ENCODE measurements at places on chromosomes 12 and 14.

DNA sequence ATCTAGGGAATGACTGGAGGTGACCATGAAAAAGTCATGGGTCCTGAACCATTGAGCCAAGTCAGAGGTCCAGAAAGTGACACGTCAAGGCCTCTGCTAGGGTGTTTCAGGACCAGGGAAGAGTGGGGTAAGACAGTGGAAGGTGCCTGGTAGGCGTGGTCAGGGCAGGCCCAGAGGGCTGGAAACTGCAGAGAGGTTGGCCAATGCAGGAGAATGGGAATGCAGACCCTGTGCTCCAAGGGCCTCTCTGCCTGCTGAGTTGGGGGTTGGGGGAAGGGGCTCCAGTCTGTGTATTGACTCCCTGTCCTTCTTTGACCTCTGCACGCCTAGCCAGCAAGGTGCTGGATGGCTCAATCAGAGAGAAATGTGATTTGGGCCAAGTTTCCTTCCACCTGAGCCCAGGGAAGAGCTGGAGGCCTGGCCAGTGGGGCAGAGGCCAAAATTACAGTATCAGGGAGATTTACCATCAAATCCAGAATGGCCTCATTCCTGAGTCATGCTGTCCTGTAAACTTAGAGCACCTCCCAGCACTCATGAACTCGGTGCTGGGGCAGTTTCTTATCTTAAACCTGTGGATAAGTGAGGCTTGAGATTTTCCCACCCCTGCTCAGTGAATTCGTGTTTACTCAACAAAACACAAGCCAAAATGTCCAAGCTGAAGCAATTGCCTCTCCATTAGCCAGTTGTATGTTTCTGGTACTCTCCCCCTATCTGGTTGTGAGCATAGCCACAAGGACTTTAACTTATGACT is 24.4 kb downstream of the IRF2BPL start:
- no peak for DNase-seq

- DNase-seq: no peak
Observed at GRCh38 chr12:111546758-111547383, 52.2 kb downstream of the ATXN2 start.

- DNase-seq: no peak
Observed at GRCh38 chr12:51749986-51750317, 98.6 kb downstream of the FIGNL2 start.

DNA sequence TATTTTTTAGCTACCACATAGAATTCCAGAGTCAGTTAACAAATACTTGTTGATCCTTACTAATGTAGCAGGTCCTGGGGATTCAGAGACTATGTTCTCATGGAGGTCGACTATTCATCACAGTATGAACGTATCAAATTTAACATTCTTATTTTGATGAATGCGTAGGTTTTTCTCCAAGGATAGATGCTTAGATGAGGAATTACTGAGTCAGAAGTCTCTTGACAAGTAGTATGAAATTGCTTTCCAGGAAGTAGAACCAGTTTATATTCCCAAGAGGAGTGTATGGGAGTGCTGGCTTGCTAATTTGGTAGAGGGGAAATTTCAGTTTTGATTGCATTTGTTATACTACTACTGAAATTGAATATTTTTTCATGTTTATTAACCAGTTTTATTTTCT is 42.8 kb upstream of the CRADD start:
- no peak for DNase-seq

DNA sequence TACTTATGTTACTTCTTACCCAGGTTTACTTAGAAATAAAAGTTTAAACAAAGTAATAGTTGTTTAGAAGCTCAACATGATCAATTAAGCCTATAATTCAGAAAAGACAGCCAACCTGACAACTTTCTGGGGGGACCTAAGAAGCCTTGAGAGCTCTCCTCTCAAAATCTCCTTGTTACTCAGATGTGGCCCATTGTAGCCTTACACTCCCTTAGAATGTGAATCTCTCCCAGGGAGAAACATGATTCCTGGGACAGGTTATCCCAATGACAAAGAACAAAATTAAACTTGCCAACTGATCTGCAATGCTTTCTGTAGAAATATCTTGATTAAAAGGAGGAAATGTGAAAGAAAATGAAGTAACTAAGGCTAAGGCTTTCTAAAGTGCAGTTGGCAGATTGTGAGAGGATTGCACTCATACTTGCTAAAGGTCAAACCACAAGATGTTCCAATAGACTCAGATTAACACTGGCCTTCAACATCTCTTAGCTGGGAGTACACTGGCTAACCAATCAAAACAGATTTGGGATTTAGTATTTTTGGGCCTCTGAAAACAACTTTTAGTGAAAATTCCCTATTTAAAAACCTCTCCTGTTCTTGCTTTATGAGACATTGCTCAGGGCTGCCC is 72.3 kb upstream of the TMX1 start:
- no peak for DNase-seq

DNA sequence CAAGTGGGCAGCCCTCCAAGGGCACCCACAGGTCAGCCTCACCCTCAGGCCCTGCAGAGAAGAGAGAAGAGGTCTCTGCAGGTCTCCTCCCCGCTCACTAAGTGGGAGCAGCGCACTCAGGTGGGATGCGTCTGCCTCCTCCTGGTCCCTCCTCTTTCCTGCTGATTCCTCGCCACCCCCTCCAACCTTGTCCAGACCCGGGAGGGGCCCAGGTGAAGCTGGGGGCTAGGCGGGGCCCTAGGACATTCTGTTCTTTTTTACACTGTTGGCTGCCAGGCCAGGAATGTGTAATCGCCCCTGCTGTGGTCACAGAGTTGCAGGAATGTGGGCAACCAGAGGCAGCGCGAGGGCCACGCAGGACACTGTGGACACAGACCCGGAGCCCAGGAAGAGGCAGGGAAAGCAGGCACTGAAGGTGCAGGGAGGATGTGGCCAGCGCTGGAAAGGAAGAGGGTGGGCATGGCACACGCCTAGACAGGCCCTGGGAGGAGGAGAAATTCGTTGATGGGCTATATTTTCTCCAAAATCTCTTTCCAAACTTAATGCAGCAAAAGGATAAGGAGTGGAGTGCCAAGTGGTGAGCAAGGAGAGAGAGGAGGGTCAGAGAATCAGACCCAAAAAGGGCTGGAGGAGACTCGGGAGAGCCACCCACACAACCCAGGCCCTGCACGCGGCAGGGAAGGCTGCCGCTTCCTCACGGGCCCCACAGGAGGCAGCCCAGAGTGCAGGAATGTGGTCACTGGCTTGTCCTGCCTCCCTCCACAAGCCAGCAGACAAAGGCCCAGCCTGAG is 911 bp upstream of the SCNN1A start:
- no peak for DNase-seq

DNA sequence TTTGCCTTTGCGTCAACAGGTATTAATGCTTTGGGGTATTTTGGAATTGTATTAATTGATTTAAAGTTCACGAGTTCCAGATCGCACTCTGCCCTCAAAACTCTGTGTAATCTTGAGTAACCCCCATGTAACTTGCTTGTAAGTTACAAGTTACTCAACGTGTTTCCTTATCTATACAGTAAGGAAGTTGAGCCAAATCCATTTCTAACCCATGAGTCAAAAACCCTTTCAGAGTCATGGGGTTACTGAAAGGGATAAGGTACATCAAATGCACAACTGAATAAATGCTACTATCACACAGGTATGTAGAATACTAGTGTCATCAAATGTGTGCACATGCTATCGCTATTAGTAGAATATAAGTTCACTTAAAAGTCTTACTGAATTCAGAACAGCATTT is 28.6 kb upstream of the ADAMTS20 start:
- no peak for DNase-seq

DNA sequence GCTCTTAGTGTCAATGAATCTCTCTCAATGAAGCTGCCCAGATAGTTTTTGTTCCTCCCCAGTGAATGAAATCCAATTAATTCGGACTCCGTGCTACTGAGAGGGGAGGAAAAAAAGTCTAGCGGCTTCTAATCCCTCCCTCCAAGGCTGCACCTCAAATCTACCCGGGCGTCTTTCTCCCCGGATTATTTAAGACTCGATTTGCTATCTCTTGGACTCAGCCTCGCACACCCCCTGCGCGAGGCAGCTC is 134 bp downstream of the DUSP6 start:
- no peak for DNase-seq

- no peak for DNase-seq
Observed at GRCh38 chr12:90690120-90690519, 264.9 kb downstream of the CCER1 start.

DNA sequence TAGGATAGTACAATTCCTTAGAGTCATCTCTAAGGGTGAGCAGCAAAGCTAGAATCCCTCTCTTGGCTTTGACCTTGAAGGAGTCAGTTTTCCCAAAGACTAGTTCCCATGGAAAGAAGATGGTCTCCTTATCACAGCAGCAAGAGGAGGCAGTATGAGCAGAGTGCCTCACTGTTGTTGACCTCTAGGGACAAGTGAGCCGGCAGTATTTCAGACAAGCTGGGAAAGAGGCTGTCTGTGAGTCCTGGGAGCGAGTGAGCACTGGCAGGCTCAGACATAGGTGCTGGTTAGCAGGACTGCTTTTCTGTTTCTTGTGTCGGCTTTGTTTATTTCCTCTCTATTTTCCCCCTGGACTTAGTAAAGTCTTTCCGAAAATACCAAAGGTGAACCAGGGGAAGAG is 60.7 kb downstream of the NTF3 start:
- DNase-seq: no peak

DNA sequence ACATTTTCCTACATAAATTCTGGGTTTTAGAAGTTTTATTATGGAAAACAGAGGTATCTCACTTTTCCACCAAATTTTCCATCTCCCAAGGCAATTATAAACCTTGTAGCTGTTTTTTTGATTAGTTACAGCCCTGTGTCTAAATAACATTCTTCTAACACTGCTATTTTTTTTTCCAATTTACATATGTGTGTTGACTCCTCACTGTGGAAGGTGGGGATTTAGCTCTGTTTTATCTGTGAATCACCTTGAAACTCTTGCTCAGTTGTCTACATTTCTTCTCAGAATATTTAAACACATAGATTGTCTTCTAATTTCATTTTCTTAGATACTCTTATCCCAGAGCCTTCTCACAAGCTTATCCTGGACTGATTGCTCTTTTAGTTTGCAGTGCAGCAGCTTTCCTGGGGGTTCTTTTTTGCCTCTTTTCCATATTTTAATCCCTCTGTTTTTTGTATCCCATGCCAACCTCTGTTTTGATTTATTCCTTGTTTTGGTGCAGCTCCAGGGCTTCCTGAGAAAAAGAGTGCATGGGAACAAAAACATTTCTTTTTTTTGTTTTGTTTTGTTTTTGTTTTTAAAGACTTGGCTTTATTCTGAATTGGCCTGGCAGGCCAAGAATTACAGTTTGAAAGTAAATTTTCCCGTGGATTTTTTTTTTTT is 36.7 kb downstream of the TBC1D15 start:
- DNase-seq: no peak

DNA sequence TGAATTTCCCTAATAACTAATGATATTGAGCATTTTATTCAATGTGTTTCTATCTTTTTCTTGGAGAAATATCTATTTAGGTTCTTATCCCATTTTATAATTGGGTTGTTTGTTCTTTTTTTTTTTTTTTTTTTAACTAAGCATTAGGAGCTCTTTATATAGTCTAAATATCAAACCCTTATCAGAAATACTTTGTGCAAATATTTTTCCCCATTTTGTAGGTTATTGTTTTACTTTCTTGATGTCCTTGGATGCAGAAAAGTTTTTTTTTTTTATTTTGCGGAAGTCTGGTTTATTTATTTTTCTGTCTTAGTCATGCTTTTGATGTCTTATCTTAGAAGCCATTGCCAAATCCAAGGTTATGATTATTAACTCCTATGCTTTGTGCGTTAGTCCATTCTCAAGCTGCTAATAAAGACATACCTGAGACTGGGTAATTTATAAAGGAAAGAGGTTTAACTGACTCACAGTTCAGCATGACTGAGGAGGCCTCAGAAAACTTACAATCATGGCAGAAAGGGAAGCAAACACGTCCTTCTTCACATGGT is 434.3 kb upstream of the TBX3 start:
- DNase-seq: no peak

DNA sequence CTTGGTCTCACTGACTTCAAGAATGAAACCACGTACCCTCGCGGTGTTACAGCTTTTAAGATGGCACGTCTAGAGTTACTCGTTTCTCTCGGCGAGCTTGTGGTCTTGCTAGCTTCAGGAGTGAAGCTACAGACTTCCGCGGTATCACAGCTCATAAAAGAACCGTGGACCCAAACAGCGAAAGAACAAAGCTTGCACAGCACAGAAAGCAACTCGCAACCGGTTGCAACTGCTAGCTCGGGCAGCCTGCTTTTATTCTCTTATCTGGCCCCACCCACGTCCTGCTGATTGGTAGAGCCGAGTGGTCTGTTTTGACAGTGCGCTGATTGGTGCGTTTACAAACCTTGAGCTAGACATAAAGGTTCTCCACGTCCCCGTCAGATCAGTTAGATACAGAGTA is 4.2 kb upstream of the CLEC4C start:
- DNase-seq: no peak

DNA sequence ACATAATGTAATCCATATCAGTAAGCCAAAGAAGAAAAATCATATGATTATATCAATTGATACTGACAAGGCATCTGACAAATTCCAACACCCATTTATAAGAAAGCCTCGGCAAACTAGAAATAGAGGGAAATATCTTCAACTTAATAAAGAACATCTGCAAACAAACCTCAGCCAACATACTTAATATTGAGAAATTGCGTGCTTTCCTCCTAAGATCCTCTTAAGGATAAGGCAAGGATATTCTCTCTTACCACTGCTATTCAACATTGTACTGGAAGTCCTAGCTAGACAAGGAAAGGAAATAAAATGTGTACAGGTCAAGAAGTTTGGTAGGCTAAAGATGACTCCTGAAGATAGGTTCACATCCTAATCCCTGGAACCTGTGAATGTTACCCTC is 115.9 kb downstream of the DERA start:
- no peak for DNase-seq

GRCh38 chr12:74656251-74656650 is 118.6 kb downstream of the ATXN7L3B start:
- DNase-seq: no peak

GRCh38 chr14:63707216-63707615 is 20.6 kb downstream of the SGPP1 start:
- DNase-seq: no peak

GRCh38 chr12:124742111-124742510 is 121.6 kb downstream of the SCARB1 start:
- DNase-seq: no peak

- DNase-seq: no peak
Observed at GRCh38 chr12:110971189-110971920, 51.0 kb upstream of the MYL2 start.
